Vagina (tissue), 2 donors: ENCODE measurements at places on chromosomes 7 and 10.

- DNase-seq, result no peak
Observed at GRCh38 chr7:138753610-138754009, 44.2 kb upstream of the TMEM213 start.

- no peak for DNase-seq
Observed at GRCh38 chr7:75696263-75697037, 42.3 kb downstream of the HIP1 start.

GRCh38 chr10:77598606-77599005, 39.0 kb downstream of the KCNMA1 start:
- no peak for DNase-seq

DNA sequence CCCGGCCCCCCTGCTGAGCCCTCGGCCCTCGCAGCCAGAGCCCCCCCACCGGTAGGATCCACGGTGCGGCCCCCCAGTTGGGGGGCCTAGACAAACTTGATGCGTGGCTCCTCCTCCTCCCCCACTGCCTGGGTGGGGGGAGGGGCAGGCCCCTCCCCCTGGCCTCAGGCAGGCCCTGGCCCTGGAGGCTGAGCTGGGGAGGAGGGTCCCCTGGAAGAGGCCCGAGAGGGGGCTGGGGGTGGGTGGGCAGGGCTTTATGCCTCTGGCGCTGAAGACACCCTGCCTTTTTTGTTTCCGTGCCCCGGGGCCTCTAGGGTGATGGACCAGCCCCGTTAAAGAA, 3.7 kb downstream of the VPS37D start:
- no peak for DNase-seq

DNA sequence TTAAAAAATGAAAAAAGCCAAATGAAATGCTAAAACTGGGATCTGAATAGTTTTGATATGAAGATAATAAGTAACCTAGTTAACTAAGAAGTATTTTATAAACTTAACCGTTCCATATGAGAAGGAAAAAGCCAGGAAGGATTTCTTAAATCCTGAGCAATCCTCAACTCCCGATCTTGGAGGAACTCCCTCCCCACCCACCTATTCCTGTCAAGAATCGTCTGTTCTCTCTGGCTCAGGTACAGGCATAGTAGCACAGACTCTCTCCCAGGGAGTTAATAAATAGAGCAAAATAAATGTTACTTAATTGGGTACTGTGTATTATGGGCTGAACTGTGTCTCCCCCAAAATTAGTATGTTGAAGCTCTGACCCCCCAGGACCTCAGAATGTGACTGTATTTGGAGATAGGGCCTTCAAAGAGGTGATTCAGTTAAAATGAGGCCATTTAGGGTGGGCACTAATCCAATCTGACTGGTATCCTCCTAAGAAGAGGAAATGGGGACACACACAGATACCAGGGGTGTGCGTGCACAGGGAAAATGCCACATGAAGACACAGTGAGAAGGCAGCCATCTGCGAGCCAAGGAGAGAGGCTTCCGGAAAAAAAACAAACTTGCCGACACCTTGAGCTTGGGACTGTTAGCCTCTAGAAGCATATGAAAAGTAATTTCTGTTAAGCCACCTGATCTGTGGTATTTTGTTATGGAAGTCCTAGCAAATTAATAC, 28.7 kb downstream of the PUS7 start:
- DNase-seq, result no peak
